ENCODE measurements at places on chromosomes 6 and 20. TPM values are rescaled to one million over a fixed set of nuclear protein-coding genes. Genes with fewer than 3 reads are reported as not detected.

Gene TRIM31
- not detected for total RNA-seq

Gene TGM2
- total RNA-seq = 674 TPM

Gene CASS4
- 0.07 TPM for total RNA-seq

Gene LAMA5
- total RNA-seq = 54.0 TPM

Gene PRSS35
- 0.07 TPM for total RNA-seq

Gene SGK2
- total RNA-seq = 0.07 TPM

Gene HLA-DRB5
- not detected for total RNA-seq

Gene GRM1
- total RNA-seq = under 0.01 TPM

Gene STK35
- 14.6 TPM for total RNA-seq

Gene TAPBP
- 71.1 TPM for total RNA-seq

Gene ENPP4
- total RNA-seq = 8.7 TPM

Gene ZNF334
- 1.3 TPM for total RNA-seq

Gene LY6G6F
- total RNA-seq = not detected

Gene GGTLC1
- not detected for total RNA-seq

Gene CRISP2
- total RNA-seq = not detected

Gene SSTR4
- total RNA-seq = not detected

Gene BPI
- not detected for total RNA-seq

Gene OR14J1
- not detected for total RNA-seq

Gene ABHD16B
- not detected for total RNA-seq

Gene CRYBG1
- total RNA-seq = 19.8 TPM

Gene SPAG4
- 13.7 TPM for total RNA-seq

Gene TMEM74B
- total RNA-seq = 0.07 TPM

Gene MAN1A1
- total RNA-seq = 29.6 TPM

Gene PNLDC1
- 0.11 TPM for total RNA-seq

Gene PMEPA1
- total RNA-seq = 3.7 TPM

Gene BPIFA1
- total RNA-seq = not detected

Gene GPR6
- total RNA-seq = not detected

Gene RGS17
- total RNA-seq = 1.5 TPM

Gene TMC2
- total RNA-seq = not detected

Gene GDAP1L1
- not detected for total RNA-seq

Gene KIZ
- total RNA-seq = 4.4 TPM

Gene SAMD3
- not detected for total RNA-seq

Gene NRN1
- total RNA-seq = 1.7 TPM

Gene PTPRT
- not detected for total RNA-seq

Gene DNMT3B
- 4.0 TPM for total RNA-seq

Gene TGIF2
- total RNA-seq = 20.9 TPM

Gene EPHA7
- not detected for total RNA-seq

Gene RUNX2
- not detected for total RNA-seq

Gene PBOV1
- total RNA-seq = not detected

Gene SLC26A8
- under 0.01 TPM for total RNA-seq

Gene PRKN
- total RNA-seq = 0.59 TPM

Gene BPIFB1
- total RNA-seq = not detected

Gene EEF1A2
- total RNA-seq = 0.32 TPM

Gene MYT1
- not detected for total RNA-seq

Gene AVP
- not detected for total RNA-seq

Gene OXT
- total RNA-seq = not detected

Gene OLIG3
- not detected for total RNA-seq

Gene NCR2
- not detected for total RNA-seq

Gene CNKSR3
- total RNA-seq = 7.3 TPM

Gene FBXO9
- total RNA-seq = 17.7 TPM

Gene RRBP1
- 102 TPM for total RNA-seq

Gene HLA-F
- 19.9 TPM for total RNA-seq

Gene SLC35D3
- total RNA-seq = not detected

Gene GPLD1
- not detected for total RNA-seq

Gene TTBK1
- total RNA-seq = 0.07 TPM

Gene SLC22A2
- total RNA-seq = not detected

Gene GNMT
- 0.21 TPM for total RNA-seq

Gene COL19A1
- not detected for total RNA-seq
